SJCRH30 (cell line): ENCODE measurements at places on chromosomes 12 and 14.

- no peak for DNase-seq
Observed at GRCh38 chr12:68743356-68743755, 2.6 kb upstream of the SLC35E3 start.

DNA sequence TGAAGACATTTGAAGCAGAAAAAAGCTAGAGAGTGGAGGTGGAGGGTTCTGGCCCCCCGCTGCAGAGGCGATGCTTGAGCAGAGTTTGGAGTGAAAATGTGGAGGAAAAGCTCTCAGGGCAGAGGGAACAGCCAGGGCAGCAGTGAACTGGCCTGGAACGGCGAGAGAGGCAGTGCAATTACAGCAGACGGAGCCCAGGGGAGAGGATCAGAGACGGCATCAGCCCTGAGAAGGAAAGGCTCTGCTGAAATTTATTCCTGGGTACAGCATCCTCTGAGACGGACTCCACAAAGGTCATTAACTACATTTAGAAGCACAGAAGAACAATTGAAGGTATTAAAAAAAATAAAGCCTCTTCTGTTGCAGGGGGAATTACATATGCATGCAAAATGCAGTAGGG, 14.2 kb downstream of the STON2 start:
- DNase-seq: no peak

DNA sequence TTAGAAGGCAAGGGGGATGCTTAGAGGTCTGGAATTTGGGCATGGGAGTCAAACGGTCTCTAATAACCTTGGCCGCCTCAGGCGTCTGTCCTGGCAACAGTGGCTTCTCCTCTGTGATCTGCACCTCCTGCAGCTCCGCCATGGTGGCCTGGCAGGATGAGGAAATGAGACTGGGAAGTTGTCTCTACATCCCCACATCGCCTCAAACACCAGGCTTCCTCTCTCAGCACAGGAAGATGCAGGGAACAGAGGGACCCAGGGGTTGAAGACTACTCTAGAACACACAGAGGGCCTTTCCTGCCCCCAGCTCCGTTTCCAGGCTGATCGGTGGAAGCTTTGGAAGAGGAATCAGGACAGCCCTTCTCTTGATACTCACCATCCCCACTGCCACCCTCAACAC, 1.7 kb downstream of the NDRG2 start:
- DNase-seq: no peak

DNA sequence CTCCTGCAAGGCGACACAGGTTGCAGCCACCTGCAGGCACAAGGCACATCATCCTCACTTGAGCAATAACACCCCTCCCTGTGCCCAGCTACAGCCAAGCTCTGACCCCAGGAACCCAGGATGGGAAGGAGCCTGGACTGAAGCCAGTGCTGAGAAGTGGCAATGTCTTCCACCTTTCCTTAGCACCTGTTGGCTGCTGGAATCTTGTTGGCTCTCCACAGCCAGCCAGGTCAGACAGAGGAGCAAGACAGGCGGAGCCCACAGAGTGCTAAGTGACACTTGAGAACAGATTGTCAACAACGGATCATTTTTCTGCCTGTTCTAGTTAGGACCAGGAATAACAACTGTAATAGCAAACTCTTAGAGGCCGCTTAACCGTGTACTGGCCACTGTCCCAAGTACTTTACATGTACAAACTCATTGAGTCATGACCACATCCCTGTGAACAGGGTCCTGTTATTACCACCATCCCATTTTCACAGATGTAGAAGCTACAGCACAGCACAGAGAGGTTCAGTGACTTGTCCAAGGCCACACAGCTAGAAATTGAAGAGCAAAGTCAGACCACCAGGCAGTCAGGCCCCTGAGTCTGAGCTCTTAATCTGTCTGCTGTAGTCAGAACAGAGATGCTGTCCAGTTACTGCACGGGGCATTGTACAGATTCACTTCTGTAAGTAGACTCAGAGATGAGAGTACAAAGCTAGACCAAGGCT, 45.6 kb downstream of the RNFT2 start:
- no peak for DNase-seq

GRCh38 chr12:1291601-1292332, 300.7 kb downstream of the ERC1 start:
- no peak for DNase-seq

DNA sequence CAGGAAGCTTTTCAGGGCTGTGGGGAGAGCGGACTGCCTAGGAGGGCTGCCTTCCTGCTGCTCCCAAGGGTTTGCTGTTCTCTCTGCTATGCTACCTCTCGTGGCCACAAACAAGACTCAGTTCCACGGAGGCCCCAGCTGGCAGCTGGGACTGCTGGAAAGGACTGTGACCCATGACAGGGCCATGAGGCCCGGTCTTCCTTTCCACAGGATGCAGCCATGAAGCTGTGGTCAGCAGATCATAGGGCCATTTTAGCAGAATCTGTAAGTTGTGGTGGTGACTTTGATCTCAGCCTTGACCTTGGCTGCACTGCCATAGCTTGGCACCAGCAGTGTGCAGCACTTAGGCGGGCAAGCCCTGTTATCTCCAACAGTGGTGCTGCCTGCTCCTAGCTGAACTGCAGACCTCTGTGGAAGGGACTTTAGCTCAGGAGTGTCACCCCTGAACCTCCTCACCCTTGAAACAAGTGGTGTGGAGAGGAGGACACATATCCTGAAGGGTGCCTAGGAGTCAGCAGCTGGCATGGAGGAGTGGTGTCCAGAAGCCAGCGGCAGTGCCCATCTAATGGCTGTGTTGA, 12.3 kb downstream of the KRT80 start:
- DNase-seq: no peak

GRCh38 chr12:66662179-66662578, 16.7 kb downstream of the GRIP1 start:
- no peak for DNase-seq

DNA sequence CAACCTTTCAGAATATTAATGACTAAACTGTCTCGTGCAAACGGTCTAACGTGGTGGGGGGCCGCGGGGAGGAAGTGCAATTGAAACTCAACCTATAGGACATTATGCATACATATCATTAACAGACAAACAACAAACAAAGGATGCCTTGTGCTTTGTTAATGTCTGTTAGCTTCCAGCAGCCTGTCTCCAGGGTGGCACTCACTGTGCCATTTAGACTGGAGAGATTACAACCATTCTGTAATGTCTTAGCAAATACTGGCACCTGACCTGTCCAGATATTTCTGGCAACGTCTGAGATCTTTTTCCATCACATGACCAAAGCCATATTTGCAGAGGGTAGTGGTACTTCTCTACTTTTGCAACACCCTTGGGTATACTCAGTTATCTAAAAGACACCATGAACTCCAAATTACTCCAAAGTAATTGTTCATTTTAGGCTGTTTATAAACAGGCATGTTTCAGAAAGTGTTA, 11.6 kb downstream of the BHLHE41 start:
- DNase-seq: no peak

- DNase-seq: no peak
Observed at GRCh38 chr12:115194857-115195256, 510.9 kb upstream of the TBX3 start.

DNA sequence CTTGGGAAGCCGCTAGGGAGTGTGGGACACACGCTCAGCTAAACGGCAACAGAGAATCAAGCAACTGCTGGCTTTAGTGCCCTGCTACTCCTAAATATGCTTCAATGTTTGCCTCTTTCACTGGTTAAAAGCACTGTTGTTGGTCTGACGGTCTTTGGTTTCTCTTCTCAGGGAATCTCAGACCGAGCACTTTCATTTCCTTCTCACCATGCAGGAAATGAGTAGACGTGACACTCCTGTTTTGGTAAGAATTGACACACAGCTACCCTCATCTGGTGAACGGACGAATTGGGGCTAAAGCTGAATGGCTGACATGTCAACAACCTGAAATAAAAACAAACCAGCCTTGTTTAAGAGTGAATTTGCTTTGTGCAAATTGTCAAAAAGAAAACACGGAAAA, 57.5 kb upstream of the PIWIL1 start:
- no peak for DNase-seq

- no peak for DNase-seq
Observed at GRCh38 chr12:66496595-66496994, 182.3 kb downstream of the GRIP1 start.
